ENCODE measurements at places on chromosomes 6 and 20. TPM values are rescaled to one million over a fixed set of nuclear protein-coding genes. Genes with fewer than 3 reads are reported as not detected.

- no peak for DNase-seq
Measured at GRCh38 chr20:3046677-3047462, 1.0 kb downstream of the MRPS26 start.

GRCh38 chr6:103729658-103730057, 1130.1 kb downstream of the HACE1 start:
- no peak for DNase-seq

GRCh38 chr6:7269816-7270215, 43.2 kb downstream of the SSR1 start:
- DNase-seq = no peak

- no peak for DNase-seq
Measured at GRCh38 chr6:121482004-121482693, 46.7 kb downstream of the GJA1 start.

GRCh38 chr6:36729161-36729524, 31.5 kb downstream of the RAB44 start:
- DNase-seq = no peak

TCEA2 gene
- total RNA-seq = 24.7 TPM

PCK1 gene
- 231 TPM for total RNA-seq
